NCI-H524 (cell line): ENCODE measurements at places on chromosomes 12 and 14.

- no peak for DNase-seq
Observed at GRCh38 chr12:98578392-98578791, 15.1 kb upstream of the SLC25A3 start.

DNA sequence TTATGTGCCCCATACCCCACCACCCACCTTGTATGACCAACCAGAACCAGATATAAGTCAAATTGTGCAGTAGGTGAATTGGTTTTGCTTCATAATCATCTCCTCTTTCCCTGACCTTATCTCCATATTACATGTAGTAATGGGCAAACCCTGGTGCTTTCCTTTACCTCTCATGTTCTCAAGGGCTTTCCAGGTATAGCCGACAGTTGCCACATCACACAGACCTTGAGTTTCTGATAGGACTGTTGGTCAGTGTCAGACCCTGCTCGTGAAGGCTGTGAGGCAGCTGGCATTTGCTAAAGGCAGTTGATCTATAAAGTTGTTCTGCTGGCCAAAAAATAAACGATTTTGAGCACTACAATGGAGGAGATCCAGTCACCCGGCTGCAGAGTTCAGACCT lies 145.9 kb downstream of the ALX1 start:
- no peak for DNase-seq

DNA sequence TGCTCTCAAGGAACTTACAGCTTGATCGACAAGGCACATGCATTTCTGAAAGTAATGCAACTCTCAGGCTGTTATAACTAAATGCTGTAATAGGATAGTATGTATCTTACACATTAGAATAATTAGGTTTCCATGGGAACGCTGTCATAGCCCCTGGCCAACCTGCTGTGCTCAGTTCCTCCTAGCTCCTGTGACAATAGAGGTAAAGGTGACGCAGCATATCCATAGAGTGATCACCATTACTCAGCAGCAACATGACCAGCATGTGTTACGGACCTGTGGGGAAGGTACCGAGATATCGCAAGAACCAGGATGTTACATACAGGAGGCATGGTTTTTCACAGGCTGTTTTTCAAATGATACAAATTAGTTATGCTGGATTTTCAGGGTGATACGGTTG lies 150.7 kb downstream of the CAND1 start:
- DNase-seq = no peak

DNA sequence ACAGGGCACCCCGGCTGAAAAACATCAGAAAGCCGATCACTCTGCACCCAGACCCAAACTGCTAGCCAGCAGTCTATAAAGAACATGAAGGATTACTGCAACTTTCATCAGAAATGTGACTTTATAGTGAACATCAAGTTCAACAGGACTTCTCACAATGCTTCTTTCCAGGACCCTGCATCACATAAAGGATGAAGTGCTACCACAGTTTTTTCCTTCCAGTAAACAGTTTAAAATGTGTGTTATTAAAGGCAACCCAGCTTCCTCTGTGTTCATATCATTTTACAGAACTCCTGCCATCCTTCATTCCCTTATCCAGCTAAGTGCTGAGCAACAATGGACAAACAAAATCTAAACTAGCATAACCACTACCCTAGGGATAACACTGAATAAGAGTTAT lies 280.3 kb upstream of the DIO2 start:
- no peak for DNase-seq

DNA sequence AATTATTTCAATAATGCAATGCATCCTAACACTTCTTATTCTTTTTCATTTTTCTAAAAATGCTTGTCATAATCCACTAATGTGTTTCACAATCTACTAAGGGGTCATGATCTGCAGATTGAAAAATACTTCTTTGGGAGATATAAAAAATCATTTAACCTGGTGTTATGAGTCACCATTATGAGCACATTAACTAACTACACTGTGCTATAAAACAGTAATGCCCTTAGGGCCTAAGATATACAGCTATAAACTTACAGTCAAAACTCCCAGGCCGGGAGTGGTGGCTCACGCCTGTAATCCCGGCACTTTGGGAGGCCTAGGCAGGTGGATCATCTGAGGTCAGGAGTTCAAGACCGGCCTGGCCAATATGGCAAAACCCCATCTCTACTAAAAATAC lies 14.2 kb downstream of the ATXN2 start:
- DNase-seq = no peak

DNA sequence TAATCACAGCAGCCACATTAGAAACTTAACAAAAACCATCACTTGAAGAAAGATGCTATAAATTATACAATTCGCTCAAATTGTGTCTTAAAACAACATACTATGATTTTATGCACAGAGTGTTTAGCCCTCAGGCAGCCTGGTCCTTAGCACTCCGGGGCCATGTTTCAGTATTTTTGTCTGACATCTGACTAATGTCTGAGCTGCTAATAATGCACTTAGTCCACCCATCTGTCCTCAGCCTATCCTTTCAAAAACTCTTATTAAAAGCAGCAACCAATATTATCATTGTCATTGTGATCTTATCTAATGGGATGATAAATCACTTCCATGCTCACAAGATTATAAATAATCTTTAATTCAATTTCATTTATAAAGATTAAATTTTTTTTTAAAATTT lies 602.7 kb upstream of the FOXG1 start:
- DNase-seq = peak; percentile 89

DNA sequence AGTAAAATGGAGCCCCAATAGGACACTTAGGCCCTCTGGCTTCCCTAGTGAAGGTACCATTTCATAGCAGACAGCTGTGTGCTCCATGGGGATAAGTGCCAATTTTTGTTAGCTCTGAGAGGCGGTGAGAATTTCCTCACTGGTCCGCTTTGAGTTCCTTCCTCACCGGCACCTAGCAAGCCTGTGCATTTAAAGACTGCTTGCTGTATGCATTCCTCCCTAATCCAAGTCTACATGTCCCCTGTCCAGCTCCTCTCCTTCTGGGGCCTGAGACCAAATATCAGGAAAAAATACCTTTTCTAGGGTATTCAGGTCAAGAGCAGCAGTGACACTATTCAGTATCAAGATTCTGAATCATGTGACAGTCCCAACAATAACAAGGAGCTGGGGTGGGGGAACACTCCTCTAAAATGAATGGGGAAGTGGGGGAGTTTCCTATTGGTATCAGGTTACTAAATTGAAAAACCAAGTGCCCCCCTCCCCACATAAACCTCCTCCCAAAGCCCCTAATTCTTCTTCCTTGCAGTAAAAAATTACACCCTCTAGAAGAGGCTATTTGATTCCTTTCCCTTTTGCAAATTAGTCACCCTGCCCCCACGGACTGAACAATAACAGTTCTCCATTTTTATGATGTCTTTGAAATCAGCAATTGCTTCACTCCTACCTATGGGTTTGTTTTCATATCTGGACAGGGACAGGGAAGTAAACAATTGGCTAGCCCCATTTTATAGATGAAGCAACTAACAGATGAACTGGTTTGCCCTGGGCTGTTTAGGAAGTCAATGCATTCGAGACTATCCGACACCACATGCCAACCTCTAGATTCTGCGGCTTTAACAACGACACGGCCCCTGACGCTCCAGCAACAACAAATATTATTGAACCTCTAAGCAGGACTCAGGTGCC lies 28.9 kb downstream of the BCL11B start:
- no peak for DNase-seq

GRCh38 chr12:98062464-98063245 lies 452.7 kb upstream of the TMPO start:
- DNase-seq = no peak

GRCh38 chr14:35335388-35336092 lies 43.4 kb downstream of the PSMA6 start:
- DNase-seq = peak; percentile 50

DNA sequence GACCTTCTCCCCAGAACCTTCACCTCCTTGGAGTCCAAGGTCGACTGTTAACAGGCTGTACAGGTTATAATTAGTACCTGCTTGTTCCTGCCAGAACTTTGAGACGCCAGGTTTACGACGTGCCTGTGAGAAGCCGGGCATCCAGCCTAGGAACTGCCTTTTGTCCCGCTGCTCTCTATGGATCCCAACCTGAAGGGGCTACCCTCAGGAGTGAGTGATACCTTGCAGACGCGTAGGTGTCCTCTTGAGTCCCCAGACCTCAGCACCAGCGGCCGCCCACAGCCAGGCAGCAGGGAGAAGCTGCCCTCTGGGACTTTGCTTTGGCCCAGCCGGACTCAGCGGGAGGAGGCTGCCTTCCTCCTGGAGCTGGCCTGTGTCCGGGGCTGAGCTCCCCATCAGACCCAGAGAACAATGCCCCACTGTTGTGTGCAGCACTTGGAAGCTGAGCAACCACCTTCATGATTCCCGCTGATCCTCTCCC lies 16.2 kb downstream of the SYNE3 start:
- no peak for DNase-seq

DNA sequence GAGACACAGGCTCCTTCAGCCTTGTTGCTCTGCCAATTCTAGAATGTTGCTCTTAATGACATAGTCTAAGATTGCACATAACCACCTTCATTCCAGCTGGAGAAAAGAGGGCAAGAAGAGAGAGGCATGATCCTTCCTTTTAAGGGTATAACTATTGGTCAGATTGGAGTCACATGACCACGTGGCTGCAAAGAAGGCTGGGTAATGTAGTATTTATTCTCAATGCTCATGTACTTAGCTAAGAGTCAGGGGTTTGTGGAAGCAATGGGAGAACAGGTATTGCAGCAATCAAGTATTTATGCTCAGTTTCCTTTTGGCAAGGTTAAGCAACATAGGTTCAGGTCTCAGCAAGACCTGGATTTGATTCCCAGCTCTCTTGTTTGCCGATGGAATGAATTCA lies 298.8 kb upstream of the TBX3 start:
- no peak for DNase-seq

DNA sequence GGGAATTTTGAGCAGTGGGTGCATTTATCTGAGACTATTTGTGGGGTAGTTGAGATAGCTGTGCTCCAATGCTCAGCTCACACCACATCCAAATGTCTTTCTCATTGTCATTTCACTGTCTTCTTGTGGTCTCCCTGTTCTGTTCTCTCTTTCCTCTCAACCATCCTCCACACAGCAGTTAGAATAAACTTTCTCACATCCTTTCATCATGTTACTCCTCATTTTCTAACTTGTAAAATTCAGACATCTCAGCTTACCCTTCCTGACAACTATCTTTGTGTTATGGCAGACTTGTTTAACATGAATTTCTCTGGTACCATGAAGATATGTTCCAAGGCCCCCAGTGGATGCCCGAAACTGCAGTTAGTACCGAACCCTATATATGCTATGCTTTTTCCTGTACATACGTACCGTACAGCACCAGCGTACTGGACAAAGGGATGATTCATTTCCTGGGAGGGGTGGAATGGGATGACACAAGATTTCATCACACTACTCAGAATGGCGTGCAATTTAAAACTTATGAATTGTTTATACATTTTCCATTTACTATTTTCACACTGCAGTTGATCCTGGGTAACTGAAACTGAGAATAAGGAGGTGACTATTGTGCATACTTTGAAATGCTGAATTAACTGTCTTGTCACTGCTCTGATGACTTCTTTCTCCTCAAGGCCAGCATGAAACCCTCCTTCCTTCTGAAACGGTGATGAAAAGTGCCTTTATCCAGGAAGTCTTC lies 177.1 kb upstream of the SLC38A2 start:
- no peak for DNase-seq
